ENCODE measurements at places on chromosomes 16 and 17.

DNA sequence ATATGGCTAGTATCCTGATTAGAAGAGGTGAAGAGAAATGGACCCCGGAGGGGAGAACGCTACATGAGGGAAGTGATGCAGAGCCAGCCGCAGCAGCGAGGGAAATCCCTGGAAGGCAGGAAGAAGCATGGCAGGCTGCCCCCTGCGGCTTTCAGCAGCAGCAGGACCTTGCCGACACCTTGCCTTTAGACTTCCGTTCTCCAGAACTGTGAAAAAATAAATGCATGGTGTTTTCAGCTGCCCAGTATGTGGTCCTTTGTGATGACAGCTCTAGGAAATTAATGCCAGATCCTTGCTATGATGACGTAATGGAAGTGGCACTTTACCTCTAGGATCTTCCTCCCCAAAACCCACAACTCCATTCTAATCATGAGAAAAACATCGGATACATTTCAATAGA lies 9.7 kb upstream of the ZFP1 start:
- DNase-seq: no peak

DNA sequence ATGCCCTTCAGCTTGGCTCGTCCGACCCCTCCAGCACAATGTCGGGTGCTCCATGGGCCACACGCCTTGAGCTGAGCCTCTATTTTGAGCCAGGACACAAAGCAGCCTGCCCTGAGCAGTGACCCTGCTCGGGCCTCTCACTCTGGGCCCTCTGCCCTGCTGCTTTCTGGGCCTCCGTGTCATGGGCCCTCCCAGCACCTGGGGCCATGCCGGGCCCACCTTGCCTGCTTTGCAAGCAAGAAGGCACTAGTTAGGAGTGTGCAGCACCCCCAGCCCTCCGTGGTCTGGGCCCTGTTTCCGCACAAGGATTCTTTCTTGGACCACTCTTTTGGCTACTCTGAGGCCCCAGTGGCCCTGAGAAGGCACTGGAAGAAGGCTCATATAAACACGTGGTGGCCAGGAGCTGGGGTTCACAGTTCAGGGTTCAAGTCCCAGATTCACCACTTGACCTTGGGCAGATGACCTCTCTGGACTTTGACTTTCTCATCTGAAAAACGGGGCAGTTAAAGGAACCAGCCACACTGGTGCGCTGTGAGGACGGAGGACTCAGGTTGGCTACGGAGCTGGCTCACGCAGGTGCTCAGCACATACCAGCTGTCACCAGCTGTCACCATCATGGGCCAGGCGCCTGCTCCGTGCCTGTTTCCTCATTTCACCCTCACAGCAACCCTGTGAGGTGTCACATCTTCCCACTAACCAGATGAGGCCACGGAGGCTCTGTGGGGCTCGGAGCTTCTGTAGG lies 166.0 kb upstream of the GSE1 start:
- DNase-seq: peak; percentile 65

DNA sequence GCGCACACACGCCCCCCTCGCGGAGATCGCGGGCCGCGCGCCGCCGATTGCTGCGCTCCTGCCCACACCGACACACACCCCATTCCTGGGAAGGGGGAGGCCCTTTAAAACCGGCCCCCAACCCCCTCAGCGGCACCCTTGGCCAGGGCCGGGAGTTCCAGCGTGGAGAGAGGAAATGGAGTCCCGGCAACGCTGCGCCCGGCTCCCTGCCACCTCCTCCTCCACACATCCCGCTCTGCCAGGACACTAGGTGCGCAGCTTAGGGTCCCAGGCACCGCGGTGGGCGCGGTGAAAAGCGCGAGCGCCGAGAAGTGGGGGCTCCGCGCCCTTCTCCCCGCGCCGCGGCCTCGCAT lies 397 bp downstream of the CDC42EP4 start:
- peak; percentile 64 for DNase-seq

GRCh38 chr16:69831212-69832123 lies 69.3 kb downstream of the WWP2 start:
- no peak for DNase-seq

- DNase-seq: no peak
These were observed 352.3 kb downstream of the UTP18 start for GRCh38 chr17:51612692-51613091.

DNA sequence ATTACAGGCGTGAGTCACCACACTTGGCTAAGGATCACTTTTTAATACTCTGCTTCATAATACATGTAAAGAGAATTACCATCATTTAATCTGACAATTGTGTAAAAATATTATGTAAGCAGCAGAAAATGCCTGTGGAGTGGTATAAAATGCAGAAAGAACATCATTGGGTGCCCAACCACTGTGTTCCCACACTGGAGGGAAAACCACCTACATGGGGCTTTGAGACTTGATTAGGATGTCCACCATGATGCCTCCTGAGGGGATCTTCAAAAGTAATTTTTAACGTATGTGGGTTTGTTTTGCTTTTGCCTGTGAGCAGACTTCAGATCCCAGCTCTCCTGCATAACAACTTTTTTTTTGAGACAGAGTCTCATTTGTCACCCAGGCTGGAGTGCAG lies 18.8 kb downstream of the CFAP97D1 start:
- no peak for DNase-seq

GRCh38 chr16:4271176-4272113 lies 1.4 kb downstream of the TFAP4 start:
- DNase-seq: peak; percentile 95

DNA sequence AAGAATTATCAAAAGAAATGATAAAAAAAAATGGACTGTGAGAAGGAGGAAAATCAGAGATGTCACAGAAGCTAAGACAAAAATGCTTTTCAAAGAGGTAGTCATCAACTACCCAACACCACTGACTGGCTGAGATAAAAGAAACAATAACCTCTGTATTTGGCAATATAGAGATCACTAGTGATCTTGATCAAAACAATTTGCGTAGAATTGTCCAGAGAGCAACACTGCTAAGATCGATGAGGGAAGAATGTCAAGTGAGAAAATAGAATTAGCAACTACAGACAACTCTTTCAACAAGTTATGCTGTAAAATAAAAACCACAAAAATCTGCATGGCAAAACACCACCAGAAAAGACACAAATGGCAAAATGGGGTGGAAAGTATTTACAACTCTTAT lies 66.0 kb downstream of the BRIP1 start:
- DNase-seq: no peak

GRCh38 chr16:67164599-67165061 lies at the start of gene HSF4:
Gene HSF4 (plus strand): TSS chr16:67164745. CDS start chr16:67164812, 67 bp downstream.
- peak; percentile 79 for DNase-seq

DNA sequence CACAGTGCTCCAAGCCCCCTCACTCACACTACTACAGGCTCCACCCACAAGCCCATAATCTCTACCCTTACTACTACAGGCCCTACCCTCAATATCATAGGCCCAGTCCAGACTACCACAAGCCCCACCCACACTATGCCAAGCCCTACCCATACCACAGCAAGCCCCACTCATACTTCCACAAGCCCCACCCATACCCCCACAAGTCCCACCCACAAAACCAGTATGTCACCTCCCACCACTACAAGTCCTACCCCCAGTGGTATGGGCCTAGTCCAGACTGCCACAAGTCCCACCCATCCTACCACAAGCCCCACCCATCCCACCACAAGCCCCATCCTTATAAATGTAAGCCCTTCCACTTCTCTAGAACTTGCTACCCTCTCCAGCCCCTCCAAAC lies 13.8 kb downstream of the RIPOR1 start:
- peak; percentile 55 for DNase-seq

- peak; percentile 59 for DNase-seq
These were observed 996 bp downstream of the SUMO2 start for GRCh38 chr17:75181608-75182318.

GRCh38 chr16:57299009-57299718 lies 14.7 kb upstream of the PLLP start:
- DNase-seq: no peak

- no peak for DNase-seq
These were observed 422.9 kb downstream of the TMEM114 start for GRCh38 chr16:8167436-8167835.

GRCh38 chr16:48963901-48964615 lies 317.6 kb downstream of the CBLN1 start:
- no peak for DNase-seq

DNA sequence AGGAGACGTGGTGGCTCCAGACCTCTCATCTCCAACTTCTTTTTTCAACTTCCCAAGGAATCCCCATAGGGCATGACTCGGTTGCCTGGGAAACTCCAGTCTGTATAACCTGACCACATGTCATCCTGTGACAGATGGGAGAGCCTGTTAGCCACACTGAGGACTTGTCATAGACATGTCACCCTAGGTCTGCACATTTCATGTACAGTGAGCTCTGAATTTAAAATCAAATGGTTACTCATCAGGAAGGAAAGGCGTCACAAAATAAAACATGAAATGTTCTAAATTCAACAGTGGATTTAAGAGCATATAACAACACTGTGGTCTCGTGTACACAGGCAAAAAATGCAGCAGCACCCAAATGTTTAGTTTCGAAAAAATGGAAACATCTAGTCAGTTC lies 22.2 kb upstream of the ADAMTS18 start:
- DNase-seq: no peak

DNA sequence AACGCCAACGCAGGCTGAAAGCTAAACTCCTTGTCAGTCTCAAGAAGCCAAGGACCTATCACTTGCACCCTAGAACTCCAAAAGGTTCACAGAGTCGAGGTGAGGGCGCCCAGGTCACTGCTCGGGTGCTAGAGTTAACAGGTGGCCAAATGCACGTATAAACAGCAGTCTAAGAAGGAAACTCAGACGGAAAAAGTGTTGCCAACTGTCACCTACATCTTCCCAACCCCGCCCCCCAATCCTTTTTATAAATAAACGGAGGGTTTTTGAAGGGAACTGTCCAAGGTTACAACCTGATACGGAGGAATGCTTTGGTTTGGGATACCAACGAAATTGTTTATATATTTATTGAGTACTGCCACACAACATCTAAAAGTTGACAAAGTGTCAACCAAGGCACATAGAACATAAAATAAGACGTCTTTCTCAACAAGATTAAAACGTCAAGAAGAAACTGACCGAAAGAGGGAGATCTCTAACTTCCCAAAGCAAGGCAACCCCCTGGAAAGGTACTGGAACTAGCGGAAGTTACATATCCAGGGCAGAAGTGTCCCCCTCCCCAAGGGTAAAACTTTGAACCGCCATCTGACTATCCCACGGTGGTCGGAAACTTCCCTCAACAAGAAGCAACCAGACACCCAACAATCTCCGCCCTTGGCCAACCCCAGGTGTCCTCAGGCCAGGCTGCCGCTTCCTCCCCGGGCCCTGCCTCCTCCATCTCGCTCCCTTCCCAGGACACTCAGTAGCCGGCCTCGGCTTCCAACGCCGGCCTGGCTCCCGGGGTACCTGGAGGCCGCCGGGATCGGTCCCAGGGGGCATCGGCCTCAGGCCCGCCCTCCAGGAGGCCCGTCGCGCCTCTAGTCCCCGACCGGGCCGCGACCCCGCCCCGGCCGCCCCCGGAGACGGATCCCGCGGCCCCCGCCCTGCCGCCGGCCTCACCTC lies 982 bp downstream of the SPAG9 start:
- DNase-seq: peak; percentile 63

GRCh38 chr17:27264068-27264812 lies 29.7 kb upstream of the WSB1 start:
- peak; percentile 38 for DNase-seq

DNA sequence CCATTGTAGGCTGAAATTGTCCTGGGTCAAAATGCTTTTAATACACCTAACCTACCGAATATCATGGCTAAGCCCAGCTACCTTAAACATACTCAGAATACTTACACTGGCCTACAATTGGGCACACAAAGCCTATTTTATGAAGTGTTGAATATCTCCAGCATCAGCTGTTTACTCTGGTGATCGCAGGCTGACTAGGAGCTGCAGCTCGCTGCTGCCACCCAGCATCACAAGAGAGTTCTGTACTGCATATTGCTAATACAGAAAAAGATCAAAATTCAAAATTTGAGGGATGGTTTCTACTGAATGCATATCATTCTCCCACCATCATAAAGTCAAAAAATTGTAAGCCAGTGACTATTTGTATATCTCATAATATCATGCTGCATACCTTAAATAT lies 55.3 kb downstream of the ULK2 start:
- DNase-seq: no peak

DNA sequence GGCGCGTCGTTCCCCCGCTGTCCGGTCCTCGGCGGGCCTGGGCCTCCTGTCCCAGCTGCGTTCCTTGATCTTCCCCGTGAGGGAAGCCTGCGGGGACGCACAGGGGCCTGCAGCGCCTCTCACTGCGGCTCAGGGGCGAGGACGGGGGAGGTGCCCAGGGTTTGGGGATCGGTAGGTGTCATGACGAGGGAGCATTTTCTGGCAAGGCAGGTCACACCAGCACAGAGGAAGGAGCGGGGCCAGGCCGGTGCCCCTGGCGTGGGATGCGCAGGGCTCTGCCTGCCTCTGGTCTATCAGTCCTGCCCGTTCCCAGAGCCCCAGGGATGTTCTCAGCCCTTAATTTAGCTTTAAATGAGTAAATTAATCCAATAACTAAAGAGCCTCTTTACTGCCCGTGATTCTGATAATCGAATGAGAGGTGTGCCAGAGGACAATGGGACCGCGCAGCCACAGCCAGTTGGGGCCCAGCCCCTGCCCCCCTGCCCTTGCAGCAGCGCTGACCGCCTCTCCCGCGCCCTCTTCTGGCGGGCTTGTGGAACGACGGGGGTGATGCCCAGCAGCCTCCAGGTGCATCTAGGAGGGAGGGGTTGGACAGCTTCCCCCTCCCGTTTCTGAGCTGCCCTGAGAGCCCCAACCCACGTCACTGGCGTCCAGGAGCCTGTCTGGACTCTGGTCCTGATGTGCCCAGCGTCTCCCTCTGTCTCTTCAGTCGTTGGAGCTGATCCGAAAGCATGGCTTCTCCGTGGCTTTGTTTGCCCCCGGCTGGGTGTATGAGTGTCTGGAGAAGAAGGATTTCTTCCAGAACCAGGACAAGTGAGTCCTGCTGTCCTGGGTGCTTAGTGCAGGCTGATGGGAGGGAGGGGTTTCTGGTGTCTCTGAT lies 7.9 kb downstream of the ENGASE start:
- no peak for DNase-seq

DNA sequence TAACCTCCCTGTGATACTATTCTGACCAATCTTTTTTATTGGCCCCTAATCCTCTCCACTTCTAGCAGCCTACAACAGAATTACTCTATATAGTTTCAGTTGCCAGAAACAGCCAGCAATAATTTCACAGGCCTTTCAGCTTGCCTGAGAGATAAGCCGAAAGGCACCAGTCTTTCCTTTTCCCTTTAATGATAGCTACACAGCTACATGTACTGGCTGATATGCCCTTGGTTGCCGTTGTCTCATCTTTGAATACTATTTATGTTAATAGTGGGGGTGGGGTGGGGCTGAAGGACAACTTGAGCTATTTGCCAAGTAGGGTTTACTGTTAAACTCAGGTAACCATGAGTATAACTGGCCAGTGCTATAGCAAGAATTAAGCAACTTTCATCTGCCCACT lies 35.8 kb upstream of the RASL10B start:
- no peak for DNase-seq

DNA sequence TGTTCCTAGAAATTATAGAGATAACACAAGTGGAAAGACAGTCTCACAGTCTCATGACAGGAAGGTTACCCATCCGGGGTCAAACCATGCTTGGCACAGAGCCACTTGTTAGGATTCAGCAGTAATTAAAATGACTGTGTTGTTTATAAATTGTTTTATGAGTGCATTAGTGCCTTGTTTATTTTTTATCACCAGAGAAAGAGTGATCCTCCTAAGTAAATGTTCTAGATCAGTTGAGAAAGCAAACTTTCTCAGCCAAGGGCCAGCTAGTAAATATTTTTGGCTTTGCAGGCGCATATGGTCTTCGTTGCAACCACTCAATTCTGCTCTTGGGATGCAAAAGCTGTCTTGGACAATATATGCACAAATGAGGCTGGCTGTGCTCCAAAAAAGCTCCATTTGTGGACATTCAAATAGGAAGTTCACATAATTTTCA lies 253.9 kb upstream of the CACNG5 start:
- DNase-seq: peak; percentile 41

GRCh38 chr17:55812323-55812722 lies 61.5 kb downstream of the PCTP start:
- no peak for DNase-seq

All from left colon (tissue), 2 donors.